ENCODE measurements at places on chromosomes 3 and 15.

- no peak for DNase-seq
These were observed 97.1 kb downstream of the MAP2K5 start for GRCh38 chr15:67639591-67639990.

GRCh38 chr15:98651036-98651481 lies 2.7 kb downstream of the IGF1R start:
- no peak for DNase-seq

DNA sequence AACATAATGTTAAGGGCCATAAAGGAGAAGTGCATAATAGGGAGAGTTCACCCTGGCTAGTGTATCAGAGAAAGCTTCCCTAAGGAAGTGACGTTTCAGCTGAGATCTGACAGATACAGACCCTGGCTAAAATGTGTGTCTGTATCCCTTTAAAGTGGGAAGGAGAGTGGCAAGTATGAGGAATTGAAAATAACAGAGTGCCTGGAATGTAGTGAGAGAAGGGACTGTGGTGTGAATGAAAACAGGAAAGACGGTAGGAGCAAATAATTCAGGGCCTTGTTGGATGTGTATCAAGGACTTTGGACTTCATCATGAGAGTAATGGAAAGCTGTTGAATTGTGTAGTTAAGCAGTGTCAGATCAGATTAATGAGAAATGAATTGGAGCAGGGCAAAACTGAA lies 30.5 kb downstream of the NEO1 start:
- DNase-seq: no peak

- no peak for DNase-seq
These were observed 360.5 kb upstream of the NAALADL2 start for GRCh38 chr3:174498638-174499037.

- no peak for DNase-seq
These were observed 28.4 kb upstream of the EPHB3 start for GRCh38 chr3:184532940-184533732.

- DNase-seq: no peak
These were observed 280.1 kb downstream of the NEK10 start for GRCh38 chr3:27089068-27089467.

DNA sequence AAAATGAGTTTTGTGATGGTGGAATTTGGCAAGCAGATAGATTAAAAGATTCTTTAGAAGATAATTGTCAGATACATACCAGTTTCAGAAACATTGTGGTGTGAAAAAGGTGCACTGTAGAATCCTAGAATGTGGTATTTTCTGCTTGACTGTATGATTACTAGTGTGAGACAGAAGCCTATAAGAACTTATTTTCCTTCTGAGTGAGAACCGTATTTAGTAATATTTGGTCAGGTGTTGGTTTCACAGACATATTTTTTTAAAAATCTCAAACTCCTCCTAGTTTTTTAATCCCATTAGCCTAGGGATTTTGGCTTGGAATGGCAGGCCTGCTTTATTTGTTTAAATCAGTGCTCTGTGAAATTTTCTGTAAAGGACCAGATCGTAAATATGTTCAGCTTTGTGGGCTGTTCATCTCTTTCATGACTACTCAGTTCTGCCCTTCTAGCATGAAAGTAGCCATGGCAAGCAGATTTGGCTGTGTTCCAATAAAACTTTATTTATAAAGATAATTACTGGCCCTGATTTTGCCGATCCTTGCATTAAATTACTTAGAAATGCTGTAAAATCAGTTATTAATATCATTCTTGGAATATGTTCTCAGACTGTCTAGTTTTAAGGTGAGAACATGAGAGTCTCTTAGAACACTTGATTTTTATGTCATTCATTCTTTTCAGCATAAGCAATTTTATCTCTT lies 205.1 kb downstream of the ITPR1 start:
- no peak for DNase-seq

- no peak for DNase-seq
These were observed 869.8 kb upstream of the CFAP20DC start for GRCh38 chr3:59919586-59919985.

Data from activated CD4-positive, CD25-positive, alpha-beta regulatory T cell treated with anti-CD3 and anti-CD28 coated beads, Interleukin-2, amount 50 U/mL, for 16 hours (primary cell).